ENCODE measurements at places on chromosomes 11 and 22. TPM values are rescaled to one million over a fixed set of nuclear protein-coding genes. Genes with fewer than 3 reads are reported as not detected.

LUZP2 gene
- not detected for total RNA-seq

PLA2G3 gene
- 9.5 TPM for total RNA-seq

IFITM2 gene
- total RNA-seq = 52.5 TPM

CATSPER1 gene
- total RNA-seq = not detected

USP28 gene
- total RNA-seq = 14.3 TPM

MS4A1 gene
- total RNA-seq = not detected

PLEKHA7 gene
- 29.8 TPM for total RNA-seq

B3GAT1 gene
- total RNA-seq = 0.93 TPM

CRYBA4 gene
- not detected for total RNA-seq

SMC1B gene
- not detected for total RNA-seq

ANGPTL5 gene
- 0.73 TPM for total RNA-seq

POLDIP3 gene
- total RNA-seq = 46.3 TPM

UNC93B1 gene
- total RNA-seq = 30.1 TPM

XKR3 gene
- total RNA-seq = not detected

OR10D3 gene
- total RNA-seq = not detected

PRODH gene
- total RNA-seq = 32.9 TPM

OTOG gene
- not detected for total RNA-seq

CBX6 gene
- total RNA-seq = 19.2 TPM

DMC1 gene
- 1.1 TPM for total RNA-seq

CNGA4 gene
- not detected for total RNA-seq

ZNF202 gene
- total RNA-seq = 8.4 TPM

CLMP gene
- total RNA-seq = 26.9 TPM

LRRC74B gene
- total RNA-seq = not detected

MIOX gene
- not detected for total RNA-seq

DTX4 gene
- total RNA-seq = 11.5 TPM

MUC6 gene
- total RNA-seq = not detected

SLCO2B1 gene
- total RNA-seq = 6.5 TPM

TXNRD2 gene
- 33.2 TPM for total RNA-seq

ISX gene
- not detected for total RNA-seq

SULT4A1 gene
- total RNA-seq = 0.47 TPM

MRGPRF gene
- 2.6 TPM for total RNA-seq

All from suprapubic skin (tissue), 4 donors.